ENCODE measurements at places on chromosomes 6 and 20.

DNA sequence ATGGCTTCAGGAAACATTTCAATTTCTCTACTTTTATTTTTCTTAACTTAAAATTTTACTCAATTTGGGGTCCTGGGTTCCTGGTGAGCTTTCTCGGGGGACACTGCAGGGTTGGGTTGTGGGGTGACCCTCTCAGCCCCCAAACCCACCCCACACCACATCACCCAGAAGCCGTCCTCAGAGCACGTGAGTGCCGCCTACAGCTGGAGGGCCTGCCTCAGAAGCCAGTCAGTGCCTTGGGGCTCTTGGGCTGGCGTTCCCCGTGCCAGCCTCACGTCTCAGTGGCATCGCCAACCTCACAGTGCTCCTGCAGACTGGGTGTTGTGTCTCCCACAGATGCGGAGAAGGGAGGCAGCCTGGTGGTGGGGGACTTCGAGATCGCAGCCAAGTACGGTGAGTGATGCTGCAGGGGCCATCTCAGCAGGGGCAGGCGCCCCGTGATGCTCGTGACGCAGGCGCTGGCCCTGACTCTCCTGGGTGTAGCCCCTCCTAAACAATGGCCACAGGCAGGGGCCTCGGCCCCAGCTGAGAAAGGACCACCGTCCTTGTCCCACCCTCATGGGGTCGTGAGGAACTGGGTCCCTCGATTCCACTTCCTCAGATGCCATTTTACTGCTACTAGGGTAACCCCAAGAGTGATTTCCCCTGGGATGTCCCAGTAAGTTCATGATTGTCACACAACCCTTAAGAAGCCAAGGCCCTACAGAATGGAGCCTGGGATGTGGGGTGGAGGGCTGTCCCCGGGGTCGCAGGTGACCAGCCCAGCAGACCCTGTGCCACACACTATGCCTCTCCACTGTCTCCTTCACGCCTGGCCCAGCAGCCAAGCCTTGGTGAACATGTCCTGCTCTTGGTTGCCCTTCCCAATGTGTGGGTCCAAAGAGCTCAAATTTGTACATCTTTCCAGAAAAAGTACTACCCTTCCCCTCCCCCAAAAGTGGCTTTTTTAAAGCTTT is 23.8 kb upstream of the PYGB start:
- no peak for DNase-seq

GRCh38 chr20:24965065-24965919 is 16.2 kb downstream of the CST7 start:
- peak; percentile 92 for DNase-seq

DNA sequence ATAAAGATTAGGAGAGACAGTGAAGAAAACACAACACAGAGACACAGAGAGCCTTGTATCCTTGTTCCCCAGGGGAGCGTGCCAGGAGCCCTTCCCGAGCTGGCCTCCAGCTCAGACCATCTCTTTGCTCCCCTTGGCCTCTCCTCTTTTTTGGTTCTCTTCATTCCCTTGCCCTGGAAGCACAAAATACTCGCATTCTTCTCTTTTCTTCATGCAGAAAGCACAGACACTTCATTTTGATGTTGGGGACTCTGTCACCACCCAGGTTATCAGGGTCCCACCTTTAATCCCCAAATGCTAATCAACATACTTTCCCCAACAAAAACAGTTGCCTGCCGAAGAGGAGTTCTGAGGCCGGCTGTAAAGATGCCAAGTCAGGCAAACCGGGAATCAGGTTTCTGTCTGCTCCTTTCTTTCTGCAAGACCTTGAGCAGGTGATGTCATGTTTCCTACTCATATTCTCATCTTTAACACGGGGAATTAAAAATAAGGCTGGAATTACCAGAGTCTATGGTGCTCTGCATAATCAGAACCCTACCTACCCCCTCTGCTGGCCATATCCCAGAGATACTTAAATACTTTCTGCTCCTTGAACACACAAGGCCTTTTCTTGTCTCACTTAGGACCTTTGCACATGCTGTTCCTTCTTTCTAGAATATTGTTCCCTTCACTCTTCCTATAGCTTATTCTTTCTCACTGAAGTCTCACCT is 21.7 kb downstream of the TGM6 start:
- peak; percentile 55 for DNase-seq

DNA sequence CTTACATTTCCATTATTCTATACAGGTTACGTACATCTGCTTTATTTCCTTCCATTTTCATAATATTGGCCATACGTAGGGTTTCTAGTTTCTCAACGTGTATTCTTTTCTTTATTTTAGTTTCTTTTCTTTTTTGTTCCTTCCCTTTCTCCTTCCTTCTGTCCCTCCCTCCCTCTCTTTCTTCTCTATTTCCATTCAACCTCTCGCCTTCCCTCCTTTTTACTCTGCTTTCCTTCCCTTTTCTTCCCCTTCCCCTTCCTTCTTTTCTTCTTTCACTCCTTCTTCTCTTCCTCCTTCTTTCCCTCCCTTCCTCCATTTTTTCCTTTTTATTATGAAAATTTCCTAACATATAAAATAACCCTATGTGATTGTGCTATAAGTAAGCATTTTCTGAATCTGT is 8.7 kb upstream of the HLA-G start:
- DNase-seq: no peak

DNA sequence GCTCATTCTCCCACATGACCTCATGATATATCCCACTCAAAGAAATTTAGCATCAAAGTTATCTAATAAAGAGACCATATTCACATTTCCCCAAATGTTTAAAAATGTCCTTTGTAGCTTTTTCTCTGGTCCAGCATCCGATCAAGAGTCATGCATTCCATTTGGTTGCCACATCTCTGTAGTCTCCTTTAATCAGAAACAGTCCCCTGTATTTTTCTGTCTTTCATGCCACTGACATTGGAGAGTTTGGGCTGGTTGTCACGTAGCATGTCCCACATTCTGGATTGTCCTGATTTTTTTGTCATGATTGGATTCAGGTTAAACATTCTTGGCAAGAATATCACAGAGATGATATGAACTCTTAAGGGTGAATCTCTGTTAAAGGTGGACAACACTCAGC is 55.7 kb downstream of the SNX5 start:
- DNase-seq: no peak

DNA sequence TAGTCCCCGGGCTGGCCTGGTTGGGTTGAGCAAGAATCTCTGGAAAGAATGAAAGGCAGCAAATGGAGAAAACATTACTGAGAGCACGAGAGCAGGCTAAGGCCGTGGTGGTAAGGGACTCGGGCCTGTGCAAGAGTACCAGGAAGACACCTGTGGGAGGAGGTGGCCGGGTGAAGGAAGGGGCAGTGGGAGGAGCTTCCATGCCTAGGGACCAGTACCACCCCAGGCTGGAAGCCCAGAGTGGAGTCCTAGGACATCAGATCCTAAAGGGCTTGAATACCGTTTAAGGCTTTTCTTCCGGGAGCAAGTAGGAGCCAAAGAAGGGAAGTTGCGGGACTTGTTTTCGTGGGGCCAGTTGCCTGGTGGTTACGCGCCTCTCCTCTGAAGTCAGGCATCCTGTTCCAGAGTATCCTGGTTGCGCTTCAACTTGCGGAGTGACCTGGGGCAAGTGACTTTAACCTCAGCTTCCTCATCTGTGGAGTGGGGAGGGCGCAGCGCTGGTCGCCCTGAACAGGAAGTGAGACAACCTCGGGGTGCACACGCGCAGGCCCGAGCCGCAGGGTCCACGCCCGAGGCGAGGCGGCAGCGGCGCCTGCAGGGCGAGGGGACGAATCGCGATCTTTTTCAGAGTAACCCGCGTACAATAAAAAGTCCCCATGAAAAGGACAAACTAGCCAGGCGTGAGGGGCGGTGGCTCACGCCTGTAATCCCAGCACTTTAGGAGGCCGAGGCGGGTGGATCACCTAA is 1.1 kb upstream of the TPD52L2 start:
- peak; percentile 94 for DNase-seq

DNA sequence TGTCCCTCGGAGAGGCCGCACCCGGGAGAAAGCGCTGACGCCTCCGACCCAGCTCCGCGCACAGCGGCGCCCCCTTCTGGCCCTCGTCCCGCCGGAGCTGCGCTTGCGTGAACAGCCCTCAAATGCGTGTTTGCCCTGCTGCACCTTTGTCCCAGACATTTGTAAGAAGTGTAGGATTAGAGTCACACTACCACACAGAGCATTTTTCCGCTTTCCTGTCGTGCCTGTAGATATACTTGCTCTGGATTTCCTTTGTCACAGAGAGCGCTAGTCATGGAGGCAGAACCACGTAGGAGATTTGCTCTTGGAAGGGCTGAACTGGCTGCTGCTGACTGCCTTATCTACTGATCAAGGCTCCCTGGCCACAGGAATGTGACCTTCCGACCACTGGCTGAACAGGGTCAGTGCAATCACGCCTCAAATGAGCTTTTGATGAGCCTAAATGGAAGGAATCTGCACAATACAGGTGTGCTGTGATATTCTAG is 62.3 kb downstream of the PAX1 start:
- DNase-seq: no peak

- no peak for DNase-seq
Measured at GRCh38 chr6:53813801-53814200, 19.0 kb downstream of the LRRC1 start.

DNA sequence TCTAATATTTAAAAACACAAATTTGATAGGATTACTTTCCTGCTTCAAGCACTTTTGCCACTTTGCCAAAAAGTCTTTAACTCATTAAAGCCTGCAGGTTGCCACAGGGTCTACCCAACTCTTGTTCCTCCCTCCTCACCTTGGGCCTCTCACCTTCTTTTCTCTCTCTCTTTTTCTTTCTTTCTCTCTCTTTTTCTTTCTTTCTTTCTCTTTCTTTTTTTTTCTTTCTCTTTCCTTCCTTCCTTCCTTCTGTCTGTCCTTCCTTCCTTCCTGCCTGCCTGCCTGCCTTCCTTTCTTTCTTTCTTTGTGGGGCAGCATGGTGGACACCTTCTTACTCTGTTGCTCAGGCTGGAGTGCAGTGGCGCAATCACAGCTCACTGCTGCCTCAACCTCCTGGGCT is 50.2 kb downstream of the C6orf52 start:
- DNase-seq: no peak

GRCh38 chr20:58349570-58349969 is 39.5 kb upstream of the VAPB start:
- no peak for DNase-seq

DNA sequence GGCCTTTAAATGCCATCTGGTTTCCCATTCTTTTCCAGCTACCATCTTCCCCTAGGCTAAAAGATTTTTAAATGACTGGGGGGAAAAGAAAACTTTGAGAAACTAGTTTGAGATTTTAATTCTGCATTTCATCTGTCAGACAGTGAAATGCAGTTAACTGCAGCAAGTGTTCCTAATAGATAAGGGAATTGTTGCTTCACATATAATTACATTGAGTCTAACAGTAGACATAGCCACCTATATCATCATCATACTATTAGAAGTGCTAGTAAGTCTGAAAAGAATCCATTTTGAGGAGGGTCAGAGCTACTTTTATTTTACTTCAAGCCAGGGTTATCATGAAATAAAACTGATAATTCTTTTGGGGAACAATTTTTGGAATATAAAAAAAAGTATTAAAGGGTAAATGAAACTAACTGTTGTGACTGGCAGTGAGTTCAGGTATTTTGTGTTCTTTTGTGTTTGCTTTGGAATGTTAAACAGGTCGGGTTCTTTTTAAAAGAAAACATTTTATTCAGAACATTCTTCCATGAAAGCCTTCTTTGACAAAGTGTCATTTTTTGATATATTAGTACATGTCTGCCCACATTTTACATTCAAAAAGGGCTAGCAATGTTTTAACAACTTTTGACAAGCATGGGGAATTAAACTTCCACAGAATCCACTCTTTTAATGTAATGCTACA is 170.1 kb downstream of the HS3ST5 start:
- DNase-seq: no peak

DNA sequence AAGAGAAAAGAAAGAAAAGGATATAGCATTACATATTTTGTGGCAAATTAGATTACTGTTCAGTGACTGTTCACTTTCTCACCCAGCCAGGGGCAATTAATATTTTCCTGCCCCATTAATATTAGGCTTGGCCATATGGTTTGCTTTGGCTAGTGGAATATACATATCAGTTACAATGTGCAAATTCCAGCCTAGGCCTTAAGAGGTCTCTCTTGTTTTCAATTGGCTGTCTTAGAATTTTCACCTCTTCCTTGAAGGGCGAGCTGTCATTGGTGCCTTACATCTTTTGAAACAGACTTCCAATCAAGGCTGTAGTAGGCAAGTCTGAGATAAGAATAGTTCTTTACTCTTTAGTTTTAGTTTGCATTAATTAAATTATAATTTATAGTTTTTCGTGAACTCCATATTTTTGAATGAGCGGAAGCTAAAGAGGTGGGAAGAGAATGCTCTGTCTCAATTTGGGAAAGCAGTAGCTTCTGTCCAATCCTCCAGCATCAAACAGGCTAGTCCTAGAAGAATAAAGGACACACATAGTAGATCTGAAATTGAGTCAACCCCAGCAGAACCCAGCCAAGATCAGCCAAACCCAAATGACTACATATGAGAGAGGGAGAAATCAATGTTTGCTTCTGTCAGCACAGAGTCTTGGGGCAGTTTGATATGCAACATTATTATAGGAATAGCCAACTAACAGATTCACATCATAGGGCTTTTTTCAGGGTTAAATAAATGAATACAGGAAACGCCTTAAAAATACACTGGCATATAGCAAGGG is 6.3 kb upstream of the CSNK2A1 start:
- no peak for DNase-seq

DNA sequence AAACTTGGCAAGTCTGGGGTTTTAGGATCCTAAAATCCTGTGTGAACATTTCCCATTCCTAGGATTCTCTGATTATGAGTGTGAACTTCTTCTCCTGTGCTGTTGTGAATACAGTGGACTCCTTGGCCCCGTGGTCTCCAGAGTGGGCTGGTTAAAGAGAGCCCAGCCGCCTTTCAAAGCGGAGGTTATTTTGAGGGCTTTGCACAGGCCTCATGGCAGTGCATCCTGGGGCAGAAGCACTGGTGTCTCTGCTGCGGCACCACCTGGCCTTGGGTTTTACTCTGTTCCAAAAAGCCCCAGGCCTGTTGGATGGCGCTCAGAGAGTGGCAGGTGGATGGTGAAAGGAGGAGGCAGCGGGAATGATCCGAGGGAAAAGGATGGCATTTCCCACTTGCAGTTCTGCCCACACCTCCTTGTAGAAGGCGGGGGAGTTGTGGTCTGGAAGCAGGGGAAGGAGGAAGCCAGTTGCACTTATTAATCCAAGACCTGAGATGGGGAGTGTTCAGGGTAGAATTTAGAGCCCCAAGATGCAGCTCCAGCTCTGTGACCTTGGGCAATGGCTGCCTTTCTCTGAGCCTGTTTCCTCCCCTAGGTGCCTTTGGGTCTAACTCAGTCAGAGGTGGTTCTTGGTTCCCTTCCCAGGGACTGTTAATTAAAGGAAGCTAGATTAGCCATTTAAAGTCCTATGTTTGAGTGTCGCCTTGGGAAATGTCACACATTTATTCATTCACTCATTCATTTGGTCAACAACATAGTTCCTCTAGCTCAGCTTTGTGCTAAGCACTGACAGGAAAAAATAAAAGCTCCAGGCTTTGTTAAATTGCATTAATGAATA is 22.4 kb downstream of the MMP24 start:
- DNase-seq: no peak

GRCh38 chr20:47253872-47254271 is 102.6 kb downstream of the ZMYND8 start:
- no peak for DNase-seq
